ENCODE measurements at places on chromosomes 13 and 19.

DNA sequence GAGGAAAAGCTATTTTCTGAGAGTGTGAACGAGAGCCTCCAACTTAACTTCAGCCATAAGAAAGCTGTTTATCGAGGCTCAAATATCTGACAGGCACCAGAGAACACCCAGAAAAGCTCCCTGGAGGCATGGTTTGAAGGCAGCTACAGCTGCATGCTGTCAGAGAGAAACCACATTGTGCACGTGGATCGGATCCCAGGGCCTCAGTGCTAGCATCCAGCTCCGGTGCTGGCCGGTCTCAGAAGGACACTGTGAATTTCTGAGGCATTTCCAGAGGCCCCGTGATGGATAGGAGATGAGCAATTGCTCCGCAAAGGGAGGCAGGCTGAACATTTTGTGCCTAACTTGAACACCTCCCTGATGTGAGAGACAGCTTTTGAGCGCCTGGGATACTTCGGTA is 315.7 kb downstream of the FGF9 start:
- no peak for DNase-seq

GRCh38 chr19:17977488-17977887 is 10.6 kb downstream of the KCNN1 start:
- DNase-seq, result no peak

GRCh38 chr19:33024398-33024797 is 40.3 kb downstream of the RHPN2 start:
- DNase-seq, result no peak

DNA sequence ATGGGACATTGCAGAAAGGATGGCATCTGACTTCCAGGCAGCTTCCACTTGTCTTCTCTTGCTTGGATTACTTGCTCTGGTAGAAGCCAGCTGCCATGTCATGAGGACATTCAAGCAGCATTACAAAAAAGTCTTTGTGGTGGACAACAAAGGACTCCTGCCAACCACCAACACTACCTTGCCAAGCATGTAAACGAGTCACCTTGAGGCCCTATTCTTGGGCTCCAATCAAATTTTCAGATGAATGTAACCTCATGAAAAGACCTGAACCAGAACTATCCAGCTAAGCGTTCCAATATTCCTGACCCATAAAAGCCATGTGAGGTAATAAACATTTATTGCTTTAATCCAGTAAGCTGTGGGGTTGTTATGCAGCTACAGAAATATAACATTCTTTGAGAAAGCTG is 12.5 kb downstream of the PROSER1 start:
- DNase-seq, result no peak

- peak; percentile 34 for DNase-seq
Observed at GRCh38 chr13:31067416-31068118, 94.1 kb downstream of the HSPH1 start.

All from retinal pigment epithelial cell (primary cell).